ENCODE measurements at places on chromosomes 2 and 18.

DNA sequence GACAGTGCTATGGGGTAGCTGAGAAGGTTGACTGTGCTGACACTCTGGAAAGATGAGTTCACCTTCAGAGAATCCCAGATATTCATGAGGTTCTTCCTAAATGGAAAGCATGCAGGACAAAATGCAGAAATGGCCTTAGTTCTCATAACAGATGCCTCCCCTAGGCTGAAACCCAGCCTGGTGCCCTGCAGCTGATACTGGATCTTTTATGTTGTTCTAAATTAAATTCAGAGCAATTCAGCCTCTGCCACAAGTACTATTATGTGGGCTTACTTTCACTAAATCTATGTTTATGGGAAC, 172.0 kb upstream of the SERPINE2 start:
- no peak for DNase-seq

DNA sequence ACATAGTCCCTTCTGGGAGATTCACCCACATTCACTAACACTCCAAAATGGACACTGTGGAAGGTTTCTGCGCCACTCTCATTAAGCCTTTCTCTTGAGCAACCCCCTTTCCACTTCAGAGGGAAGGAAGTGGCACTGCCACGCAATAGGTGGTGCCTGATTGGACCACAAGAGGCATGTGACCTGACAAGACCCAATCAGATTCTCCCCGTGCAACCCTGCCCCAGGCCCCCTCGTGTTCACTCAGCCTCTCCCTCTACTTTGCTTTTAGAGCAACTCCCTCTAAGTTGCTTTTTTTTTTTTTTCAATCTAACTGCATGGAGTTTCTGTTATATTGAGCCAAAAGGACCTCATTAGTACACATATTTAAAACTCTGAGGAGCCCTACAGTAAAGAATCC, 158.0 kb downstream of the EN1 start:
- no peak for DNase-seq

DNA sequence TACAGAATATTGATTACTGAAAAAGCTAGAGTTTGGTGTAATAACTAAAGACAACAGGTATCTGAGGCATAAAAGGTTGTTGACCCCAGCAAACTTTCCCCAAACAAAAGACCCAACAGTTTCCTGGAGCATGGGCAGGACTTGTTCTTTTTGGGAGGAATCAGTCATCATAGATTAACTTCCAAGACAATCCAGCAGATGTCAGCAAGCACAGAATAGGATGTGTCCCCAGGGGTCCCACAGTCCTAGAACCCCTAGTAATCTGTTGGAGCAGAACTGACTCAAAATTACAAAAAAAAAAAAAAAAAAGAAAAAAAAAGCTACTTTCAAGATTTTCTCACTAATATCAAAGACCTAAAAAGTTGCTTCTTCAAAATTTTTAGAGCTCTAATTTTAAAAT, 564.7 kb upstream of the SLC39A10 start:
- DNase-seq: no peak

GRCh38 chr2:47307066-47307465, 95.9 kb upstream of the MSH2 start:
- peak; percentile 52 for DNase-seq

DNA sequence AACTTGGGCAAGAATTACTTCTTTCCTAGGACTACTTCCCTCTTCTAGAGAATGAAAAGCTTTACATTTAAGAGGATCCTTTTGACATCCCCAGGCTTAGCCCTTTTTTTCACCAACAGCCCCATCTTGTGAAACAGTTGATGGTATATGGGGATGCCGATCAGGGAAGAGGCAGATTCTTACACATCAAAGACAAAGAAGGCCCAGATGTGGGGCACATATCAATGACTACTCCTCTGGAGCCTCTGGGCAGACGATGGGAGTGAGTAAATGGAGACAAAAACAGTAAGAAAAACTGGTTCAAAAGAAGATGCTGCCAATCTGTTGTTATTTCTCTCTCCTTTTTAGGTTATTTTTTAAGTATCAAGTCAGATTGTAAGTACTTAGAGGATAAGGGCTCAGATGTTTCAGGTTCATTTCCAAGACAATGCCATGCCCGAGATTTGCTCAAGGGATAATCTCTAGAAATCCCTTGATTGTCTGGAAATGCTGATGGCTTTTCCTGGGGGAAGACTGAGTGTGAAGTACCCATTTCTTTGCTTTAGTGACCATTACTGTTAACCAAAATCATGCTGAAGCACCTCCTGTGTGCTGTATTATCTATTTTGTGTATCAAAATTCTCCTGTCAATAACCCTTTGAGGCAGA, 117.5 kb downstream of the EPHA4 start:
- DNase-seq: no peak

- peak; percentile 7 for DNase-seq
Measured at GRCh38 chr2:232772531-232772930, 3.8 kb downstream of the KCNJ13 start.

- no peak for DNase-seq
Measured at GRCh38 chr2:226483143-226483542, 316.5 kb downstream of the IRS1 start.

GRCh38 chr18:54806526-54806925, 21.8 kb upstream of the RAB27B start:
- DNase-seq: no peak

DNA sequence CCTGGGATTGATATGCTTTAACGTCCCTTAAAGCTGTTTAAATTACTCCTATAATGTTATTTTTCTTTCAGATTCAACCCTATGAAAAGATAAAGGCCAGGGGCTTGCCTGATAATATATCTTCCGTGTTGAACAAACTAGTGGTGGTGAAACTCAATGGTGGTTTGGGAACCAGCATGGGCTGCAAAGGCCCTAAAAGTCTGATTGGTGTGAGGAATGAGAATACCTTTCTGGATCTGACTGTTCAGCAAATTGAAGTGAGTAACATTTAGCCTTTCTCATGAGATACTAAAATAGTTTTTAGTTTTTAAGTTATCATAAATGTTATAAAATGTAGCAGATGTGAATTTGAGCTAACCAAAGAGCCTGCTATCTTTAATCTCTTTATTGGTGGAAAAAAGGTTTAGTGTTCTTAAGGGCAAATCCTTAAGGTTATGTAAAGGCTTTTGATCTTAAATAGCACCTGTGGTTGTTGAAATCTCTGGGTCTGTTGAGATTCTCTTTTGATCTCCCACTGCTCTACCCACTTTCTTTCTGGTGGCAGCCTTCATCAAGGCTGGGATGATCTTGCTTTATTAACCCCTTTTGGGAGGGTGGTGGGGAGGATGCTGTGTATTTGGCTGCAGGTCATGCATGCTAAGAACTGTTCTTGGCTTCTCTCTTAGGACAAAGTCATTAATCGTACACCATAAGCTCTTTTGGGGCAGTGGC, 40.9 kb downstream of the UGP2 start:
- no peak for DNase-seq
